SK-N-SH treated with all-trans-retinoic acid at 6 μM for 48 hours (cell line): ENCODE measurements at places on chromosomes 16 and 17.

DNA sequence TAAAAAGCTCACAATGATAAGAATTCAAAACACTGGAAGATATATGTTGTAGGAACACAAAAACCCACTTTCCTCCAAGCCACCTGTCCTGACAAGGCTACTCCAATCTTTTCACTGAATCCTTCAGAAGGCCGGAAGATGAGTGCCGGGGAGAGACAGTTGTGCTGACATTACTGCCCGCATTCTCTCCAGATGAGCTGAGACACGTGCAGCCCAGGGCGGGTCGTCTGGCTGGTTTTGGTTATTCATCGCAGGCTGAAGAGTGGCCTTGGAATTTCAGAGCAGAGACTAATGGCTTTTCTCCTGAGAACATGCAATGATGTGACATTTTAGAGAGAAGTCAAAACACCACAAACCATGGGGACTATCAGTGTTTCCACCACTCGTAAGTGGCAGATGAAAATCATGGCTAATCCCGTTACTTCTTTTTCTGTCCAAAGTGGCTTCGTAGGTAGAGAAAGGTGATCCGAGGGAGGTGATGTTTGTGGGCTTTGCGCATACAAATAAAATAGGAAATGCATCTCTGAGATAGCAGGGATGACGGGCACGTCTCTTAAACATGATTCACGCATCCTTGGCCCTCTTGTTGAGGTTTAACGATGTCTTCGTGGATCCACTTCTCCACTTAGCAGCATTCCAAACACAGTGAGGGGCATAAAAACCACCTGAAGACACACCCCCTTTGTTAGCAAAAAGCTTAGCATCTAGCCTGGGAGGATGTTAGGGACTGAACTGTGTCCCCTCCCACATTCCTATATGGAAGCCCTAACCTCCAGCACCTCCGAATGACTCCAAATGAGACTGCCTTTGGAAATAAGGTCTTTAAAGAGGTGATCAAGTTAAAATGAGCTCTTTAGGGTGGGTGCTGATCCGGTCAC is 134.0 kb downstream of the IRX3 start:
- ATAC-seq, result no peak

DNA sequence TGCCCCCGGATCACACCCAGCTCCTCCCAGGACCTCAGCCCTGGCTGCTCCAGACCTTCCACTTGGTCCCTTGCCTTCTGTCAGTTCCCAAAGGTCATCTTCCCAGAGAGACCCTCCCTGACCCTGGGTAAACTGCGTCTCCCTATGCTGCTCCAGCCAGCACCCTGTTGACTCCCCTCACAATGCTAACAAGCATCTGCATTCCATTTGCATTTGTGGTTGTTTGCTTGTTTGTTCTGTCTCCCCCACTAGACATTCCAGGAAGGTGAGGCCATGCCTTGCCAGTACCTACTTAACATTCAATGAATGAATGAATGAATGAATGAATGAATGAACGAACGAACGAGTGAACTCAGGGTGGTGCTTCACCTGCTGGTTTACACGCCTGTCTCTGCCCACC is 171.2 kb downstream of the WSCD1 start:
- ATAC-seq, result no peak

DNA sequence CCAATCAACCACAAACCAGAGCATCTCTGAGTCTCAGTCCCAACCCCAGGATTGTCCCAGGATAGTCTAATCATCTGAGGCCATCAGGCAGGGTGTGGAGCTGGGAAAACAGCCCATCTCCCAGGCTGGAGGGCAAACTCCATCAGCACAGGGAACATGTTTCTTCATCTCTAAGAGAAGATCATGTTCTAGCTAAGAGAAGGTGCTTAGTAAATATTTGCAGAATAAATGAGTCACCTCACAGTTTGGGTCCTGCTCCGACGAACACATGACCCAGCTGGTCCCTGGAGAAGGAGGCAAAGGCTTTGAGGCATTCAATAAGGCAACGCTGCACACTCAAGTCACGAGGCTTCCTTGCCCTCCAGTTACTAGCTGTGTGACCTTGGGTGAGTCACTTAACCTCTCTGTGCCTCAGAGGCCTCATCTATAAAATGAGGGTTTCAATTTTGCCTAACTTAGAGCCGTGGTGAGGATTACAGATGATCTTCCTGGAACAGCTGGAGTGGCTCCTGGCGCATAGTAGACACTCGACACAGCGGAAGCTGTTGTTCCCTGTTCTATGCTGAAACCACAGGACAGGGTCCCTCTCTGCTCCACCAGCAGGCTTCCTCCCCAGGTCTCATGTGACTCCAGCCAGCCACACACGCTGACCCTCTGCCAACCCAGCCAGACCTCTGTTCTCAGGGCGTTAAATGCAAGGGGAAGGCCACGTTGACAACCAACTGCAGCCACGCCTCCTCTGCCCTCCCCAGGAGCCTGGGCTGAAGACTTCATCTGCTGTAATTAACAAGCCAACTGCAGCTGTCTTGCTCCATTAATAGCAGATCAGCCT is 10.3 kb upstream of the RPL38 start:
- no peak for ATAC-seq

DNA sequence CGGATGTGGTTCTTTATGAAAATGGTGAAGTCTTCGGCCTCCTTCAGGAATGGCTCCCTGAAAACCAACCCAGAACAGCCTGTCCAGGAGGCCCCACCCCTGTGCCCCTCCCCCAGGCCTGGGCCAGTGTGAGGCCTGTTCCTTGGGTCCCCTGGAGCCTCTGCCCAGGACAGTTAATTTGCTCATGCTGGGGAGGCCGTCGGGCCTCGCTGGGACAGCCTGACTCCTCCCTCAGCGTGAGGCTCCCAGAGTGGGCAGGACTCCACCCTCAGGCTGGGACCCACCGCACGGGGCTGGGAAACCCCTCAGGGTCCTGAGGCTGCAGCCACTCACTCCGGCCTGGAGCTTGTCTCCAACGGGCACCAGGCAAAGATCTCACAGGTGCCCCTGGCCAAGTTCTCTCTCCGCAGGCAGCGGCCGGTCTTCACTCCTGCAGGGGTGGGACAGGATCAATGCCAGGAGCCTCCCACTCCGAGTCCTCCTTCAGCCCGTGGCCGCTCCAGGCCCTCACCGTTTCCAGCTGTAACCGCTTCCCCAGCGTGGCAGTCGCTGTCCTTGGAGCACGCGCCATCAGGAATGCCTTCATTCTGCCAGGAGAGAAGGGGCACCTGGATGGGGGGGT is 5.8 kb downstream of the P2RX5 start:
- no peak; the same call in 2 of the 3 replicates for ATAC-seq

DNA sequence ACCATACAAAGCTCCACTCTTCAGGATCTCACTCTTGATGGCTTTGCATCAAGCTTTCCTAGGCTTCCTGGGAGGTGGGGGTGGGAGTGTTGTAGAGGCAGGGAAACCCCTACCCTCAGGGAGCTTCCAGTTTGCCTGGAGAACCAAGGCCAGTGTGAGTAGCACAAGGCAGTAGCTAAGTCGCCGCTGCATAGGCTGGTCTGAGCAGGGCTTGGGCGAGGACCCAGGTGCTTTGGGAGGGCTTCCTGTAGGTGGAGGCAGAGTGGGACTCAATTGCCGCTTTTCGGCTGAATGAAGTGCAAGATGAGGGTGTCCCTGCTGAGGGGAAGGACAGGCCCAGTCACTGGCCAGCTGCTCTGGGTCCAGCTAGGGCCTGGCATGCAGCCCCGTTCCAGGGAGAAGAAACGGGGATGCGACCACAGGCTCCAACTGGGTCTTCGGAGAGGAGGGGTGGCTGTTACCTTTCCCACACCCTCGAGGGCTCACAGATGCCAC is 3.9 kb downstream of the CD79B start:
- no peak for ATAC-seq
